Fibroblast of the aortic adventitia (primary cell): ENCODE measurements at places on chromosomes 12 and 14. TPM values are rescaled to one million over a fixed set of nuclear protein-coding genes. Genes with fewer than 3 reads are reported as not detected.

Gene SLC7A8
- total RNA-seq, result 11.7 and 37.5 TPM in 2 replicates

Gene TRPV4
- 0.25 and 2.1 TPM in 2 replicates for total RNA-seq

- DNase-seq, result peak; percentile 93
These were observed 295.7 kb upstream of the PRKD1 start for GRCh38 chr14:30223385-30223785.

DNA sequence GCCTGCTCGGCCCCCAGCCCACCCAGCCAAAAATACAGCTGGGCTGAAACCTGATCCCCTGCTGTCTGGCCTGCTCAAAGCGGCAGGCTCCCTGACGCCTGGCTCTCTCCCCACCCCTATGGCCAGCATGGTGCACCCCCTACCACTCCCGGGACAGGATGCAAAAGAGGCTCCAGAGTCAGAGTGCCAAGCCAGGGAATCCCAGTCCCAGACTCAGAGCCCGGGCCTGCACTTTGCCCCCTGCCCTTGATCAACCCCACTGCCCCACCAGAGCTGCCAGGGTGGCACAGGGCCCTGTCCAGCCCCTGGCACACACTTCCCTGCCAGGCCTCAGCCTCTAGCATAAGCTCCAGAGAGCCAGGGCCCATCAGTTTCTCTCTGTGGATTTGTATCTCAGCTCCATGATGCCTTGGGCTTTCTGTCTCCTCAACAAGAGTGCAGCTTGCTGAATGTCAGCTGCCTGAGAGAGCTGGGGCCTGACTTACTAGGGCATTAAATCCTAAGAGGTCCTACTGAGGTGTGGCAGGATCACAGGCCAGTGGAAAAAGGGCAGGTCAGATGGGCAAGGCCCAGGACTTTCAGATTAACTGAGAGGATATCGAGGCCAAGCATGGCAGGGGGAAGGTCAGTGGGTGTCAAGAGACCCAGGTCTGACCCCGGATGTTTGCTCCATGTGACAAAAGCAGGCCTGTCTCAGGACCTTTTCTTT is 13.9 kb downstream of the ACVRL1 start:
- DNase-seq, result no peak

DNA sequence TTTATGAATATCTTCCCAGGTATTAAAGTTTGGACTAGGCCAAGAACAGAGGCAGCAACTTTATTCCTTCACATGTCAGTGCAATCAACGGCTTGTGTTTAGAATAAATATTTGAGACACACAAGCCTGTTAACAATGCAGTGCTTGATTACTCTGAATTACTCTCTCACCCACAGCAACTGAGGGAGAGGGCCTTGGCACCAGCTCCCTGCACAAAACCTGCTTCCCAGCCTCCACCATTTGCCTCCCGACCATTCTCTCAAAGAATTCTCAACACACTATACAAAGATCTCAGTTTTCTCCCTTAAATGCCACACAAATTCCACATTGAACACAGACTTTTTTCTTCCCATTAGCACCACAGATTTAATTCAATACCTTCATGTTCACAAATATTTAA is 77.0 kb downstream of the STON2 start:
- no peak for DNase-seq
